ENCODE measurements at places on chromosomes 6 and 20. TPM values are rescaled to one million over a fixed set of nuclear protein-coding genes. Genes with fewer than 3 reads are reported as not detected.

DNMT3B gene
- 0.50 TPM for total RNA-seq

RIMS4 gene
- 0.12 TPM for total RNA-seq

EFCAB8 gene
- not detected for total RNA-seq

FERMT1 gene
- 1.1 TPM for total RNA-seq

LAMA5 gene
- total RNA-seq: 110 TPM

TMEM170B gene
- 5.4 TPM for total RNA-seq

AVP gene
- total RNA-seq: not detected

CRISP3 gene
- total RNA-seq: not detected

GRCh38 chr6:170287371-170287876, 3.5 kb downstream of the DLL1 start:
- DNase-seq: no peak

DNA sequence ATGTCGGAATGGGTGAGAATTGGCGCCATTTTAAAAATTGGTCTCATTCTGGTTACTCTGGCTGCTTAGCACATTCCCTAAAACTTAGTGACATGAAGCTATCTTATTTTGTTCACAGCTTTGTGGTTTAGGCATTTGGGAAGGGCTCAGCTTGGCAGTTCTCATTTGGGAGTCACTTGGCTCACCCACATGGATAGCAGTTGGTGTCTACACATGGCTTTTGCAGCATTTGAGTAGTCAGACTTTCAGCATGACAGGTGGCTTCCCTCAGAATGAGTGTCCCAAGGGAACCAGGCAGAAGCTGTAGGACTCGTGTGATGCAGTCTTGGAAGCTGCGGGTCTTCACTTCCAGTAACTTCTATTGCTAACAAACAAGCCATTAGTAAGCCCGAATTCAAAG, 64.6 kb downstream of the UST start:
- DNase-seq: peak; percentile 41

DNA sequence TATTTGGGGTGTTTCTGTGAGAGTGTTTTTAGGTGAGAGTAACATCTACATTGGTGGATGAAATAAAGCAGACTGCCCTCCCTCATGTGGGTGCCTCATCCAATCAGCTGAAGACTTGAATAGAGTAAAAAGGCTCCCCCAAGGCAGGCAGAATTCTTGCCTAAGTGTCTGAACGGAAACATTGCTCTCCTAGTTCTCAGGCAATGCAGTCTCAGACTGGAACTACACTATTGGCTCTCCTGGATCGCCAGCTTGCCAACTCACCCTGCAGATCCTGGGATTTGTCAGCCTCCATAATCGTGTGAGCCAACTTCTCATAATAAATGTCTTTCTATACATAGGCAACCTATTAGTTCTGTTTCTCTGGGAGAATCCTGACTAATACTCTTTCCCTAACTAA, 5.5 kb upstream of the TMEM170B start:
- no peak for DNase-seq

DNA sequence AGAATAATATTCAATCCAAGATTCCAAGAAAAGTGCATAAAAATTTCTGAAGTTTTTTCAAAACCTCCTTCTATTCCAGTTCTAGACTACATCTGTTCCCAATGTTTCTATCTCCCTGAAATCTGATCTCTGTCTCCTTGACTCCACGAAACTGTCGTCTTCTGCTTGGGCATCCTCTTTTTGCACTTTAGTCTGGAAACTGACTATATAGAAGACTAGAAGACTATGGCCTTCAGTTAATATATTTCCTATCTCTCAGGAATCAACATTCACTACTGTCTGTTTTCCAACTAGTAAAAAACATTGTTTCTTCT, 745.4 kb upstream of the ADGRB3 start:
- DNase-seq: no peak

DNA sequence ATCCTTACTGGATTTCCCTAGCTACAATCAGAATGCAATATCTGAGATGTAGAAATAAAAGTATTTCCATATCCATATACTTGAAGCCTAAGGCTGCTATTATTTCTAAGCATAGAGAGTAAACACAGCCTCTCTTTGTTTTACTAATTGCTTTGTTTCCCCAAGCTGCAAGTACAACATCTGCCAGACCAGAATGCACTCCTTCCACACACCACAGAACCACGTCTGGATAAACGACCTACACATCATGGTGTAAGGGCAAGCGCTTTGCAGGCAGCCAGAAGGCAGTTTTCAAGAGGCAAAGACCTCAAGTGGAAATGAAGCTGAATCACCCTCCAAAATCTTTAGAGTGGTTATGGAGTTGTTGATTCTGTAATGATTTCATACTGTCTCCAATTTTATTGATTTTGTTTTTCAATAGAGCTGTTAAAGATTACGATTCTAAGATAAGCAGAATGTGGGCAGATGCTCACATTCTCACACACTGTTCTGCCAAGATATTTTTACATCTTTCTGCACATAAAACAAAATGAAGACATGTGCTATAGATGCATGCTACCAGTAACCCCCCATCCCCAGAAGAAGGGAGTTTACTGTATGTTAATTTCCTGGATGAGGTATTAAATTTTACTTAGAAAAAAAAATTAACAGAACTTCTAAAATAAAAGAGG, 88.8 kb downstream of the THEMIS start:
- no peak for DNase-seq

DNA sequence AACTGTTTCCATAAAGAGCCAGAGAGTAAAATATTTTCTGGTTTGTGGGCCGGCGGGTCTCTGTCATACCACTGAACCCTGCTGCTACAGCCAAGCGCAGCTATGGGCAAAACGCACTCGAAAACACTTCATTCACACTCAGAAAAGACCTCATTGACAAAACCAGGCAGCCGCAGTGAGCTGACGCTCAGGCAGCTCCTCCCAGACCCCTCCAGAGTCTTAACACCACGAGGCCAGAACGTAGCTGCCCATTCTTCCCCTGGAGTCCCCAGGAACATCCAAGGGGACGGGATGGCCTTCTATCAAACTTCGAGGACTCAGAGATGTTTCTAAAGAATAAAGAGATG, 35.6 kb upstream of the ZBP1 start:
- no peak for DNase-seq

DNA sequence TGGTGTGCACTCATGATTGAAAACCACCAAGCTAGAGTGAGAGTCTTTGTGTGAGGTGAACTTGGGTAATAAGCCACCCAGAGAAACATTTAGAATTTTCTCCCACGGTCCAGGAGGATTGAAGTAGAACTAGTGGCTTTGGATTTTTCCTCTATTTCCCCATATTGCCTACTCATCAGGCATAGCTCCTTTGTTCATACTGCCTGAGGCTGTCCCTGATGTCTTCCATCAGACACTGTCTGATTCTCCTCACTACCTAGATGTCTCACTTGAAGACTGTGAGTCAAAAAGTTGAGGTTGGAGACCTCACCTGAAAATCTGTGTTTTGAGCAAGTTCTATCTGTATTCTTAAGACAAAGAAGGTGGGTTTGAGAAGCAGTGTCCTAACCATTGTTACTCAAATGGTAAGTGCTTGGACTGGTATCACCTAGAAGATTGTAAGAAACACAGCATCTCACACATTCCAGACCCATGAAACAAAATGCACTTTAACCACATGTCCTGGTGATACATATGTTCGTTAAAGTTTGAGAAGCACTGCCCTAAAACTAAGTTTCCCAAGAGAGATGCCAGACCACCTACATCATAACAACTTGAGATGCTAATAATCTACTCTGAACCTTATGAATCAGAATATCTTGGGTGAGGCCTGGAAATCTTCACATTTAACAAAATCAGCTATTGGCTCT, 523.4 kb upstream of the BTBD3 start:
- DNase-seq: no peak

GRCh38 chr20:17873410-17874270, 95.0 kb downstream of the SNX5 start:
- DNase-seq: peak; percentile 90

DNA sequence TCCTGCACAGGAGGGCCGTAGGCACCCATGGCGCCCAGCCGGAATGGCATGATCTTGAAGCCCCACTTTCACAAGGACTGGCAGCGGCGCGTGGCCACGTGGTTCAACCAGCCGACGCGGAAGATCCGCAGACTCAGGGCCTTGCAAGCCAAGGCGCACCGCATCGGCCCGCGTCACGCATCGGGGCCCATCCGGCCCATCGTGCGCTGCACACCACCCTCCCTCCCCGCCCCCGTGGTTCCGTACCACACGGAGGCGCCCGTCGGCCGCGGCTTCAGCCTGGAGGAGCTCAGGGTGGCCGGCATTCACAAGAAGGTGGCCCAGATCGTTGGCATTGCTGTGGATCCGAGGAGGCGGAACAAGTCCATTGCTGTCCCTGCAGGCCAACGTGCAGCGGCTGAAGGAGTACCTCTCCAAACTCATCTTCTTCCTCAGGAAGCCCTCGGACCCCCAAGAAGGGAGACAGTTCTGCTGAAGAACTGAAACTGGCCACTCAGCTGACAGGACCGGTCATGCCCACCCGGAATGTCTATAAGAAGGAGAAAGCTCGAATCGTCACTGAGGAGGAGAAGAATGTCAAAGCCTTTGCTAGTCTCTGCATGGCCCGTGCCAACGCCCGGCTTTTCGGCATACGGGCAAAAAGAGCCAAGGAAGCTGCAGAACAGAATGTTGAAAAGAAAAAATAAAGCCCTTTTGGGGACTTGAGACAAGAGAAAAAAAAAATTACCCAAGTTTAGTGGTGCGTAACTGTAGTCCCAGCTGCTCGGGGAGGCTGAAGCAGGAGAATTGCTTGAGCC, 9.9 kb upstream of the NCOA5 start:
- peak; percentile 48 for DNase-seq

DNA sequence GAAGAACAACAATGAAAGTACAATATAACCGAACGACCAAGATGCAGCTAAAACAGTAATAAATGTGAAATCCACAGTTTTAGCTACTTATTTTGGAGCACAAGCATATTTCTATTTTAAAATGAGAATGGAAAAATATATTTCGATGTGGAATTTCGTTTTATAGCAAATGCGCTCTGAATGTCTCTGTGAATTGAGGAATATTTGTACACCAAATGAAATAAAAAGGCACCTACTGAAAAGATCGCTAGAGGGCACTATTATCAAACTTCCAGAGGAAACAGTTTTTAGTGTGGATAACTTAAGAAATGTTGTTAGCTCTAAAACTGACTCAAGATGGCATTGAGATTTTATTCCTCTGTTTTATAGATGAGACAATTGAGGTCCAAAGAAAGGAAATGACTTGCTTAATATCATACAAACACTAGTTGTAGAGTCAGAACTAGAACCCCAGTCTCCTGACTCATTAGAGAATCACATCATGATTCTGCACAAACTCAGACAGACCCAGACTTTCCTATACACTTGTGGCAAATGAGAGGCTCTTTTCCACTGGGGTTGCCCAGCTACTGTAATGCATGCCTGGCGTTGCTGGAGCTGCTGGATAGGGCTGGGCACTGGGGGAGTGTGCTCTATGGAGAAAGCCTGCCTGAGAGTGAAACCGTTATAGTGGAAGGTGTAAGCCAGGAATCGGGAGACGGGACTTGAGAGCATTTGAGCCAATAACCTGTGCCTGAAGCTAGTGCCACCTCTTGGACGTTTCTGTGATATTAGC, 51.9 kb downstream of the GCLC start:
- no peak for DNase-seq

DNA sequence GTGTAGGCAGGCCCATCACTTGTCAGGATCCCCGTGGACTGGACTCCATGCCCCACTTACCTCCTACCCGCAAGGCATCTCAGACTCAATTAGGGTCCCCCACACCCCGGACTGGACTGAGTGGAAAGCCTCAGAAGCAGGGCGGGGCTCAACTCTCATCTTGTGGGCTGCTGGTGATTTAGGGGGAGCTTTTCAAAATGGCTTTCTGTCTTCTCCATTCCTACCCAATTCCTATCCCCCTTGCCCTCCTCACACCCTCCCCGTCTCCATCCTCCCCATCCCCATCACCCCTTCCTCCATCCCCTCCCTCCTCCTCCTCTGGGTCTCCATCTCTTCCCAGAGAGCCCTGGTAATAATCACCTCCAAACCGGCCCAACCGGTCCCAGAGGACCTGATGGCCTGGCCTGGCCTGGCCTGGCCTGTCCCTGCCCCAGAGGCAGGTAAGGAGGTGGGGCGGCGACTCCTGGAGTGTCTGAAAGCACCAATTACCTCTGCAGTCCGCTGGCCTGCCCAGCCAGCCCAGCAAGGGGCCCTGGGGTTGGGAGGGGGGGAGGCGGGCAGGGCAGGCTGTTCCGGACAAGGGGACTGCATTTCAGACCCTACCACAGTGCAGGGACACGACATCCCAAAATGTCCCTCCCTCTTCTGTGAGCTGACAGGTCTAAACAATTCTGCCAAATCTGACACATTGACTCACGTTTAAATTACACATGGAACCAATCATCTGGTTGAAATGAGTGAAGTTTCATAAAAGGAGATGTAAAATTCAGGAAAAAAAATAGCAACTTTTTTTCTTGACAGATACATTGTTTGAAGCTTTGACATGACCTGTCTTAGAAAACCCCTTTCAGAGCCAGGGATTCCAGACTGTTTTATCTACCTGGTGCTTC, 24.8 kb downstream of the MAFB start:
- DNase-seq: no peak

GRCh38 chr6:25137480-25137879, 141.7 kb upstream of the CARMIL1 start:
- no peak for DNase-seq

- no peak for DNase-seq
These were observed 68.1 kb downstream of the LRRC1 start for GRCh38 chr6:53862662-53863462.

All from left ventricle myocardium superior (tissue), 1 donor.